ENCODE measurements at places on chromosomes 12 and 14.

GRCh38 chr12:50197297-50197727 lies 30.1 kb upstream of the CERS5 start:
- no peak for DNase-seq

DNA sequence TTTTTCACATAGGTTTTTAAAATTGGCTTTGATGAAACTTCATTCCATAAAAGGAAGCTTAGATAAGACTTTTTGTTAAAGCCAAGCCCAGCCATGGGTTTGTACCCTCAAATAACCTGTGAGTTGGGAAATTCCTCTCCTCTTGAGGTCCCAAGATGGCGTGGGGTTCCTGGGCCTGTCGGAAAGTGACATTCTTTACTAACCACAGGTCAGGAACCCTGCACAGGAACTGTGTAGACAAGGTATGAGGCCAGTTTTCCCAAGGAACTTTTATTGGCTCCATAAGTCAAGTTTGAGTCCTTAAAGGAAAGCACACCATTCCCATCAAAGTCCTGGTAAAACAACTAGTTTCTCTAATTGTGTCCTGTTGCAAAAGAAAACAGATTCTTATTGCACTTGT lies 65.0 kb upstream of the AMN start:
- no peak for DNase-seq

DNA sequence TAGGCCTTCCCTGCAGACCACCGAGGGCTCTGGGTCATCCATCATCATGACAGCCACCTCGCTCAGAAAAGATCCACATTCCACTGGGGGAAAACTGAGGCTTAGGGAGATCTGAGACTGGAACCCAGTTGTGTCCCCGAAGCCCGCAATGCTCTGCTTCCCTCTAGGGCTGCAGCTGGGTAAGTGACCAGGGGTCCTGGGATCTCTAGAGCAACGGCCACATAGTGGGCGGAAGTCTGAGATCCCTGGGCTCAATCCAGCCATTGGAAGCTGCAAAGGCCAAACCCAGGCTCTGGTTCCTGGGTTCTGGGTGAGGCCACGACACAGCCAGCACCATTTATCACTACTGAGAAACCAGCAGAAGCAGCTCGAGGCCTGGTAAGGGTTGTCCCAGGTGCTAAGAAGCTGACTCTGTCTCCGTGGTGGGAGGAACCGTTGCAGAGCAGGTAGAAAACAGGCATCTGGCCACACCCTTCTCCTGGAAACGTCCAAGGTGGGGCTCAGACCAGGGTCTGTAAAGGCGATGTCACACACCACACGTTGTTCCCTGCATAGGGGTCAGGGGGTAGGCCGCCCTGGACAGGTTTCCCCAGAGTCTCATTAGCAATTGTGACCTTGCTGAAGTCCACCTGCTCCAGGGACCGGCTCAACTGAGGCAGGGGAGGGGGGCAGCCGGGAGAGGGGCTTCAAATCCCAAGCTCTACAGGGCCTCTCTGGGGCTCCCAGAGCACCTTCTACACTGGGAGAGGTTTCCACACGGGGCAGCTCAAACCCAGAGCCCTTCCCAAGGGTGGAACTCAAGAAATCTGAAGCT lies 38.6 kb downstream of the BCL11B start:
- DNase-seq: no peak

DNA sequence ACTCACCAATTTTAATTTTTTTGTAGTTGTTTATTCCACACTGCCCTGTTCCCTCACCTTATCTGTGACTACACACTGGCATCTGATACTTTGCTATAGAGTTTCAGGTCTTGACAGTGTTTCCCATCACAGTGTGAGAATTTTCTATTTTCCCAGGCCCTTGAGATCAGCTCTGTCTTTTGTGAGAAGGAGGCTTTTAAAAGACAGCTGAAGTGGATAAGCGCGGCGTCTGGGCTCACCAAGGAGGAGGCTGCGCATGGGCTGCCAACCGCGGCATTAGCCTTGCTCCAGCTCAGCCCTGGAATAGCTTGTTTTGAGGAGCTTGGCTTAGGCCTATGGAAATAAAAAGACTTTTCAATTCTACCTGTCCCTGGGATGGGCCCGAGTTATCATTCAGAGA lies 181.3 kb downstream of the RMST start:
- DNase-seq: no peak

GRCh38 chr14:75521415-75522199 lies 662 bp upstream of the BATF start:
- DNase-seq: no peak

GRCh38 chr12:81596558-81596957 lies 162.6 kb downstream of the PPFIA2 start:
- no peak for DNase-seq

GRCh38 chr12:89779090-89779489 lies 70.5 kb upstream of the ATP2B1 start:
- DNase-seq: no peak

DNA sequence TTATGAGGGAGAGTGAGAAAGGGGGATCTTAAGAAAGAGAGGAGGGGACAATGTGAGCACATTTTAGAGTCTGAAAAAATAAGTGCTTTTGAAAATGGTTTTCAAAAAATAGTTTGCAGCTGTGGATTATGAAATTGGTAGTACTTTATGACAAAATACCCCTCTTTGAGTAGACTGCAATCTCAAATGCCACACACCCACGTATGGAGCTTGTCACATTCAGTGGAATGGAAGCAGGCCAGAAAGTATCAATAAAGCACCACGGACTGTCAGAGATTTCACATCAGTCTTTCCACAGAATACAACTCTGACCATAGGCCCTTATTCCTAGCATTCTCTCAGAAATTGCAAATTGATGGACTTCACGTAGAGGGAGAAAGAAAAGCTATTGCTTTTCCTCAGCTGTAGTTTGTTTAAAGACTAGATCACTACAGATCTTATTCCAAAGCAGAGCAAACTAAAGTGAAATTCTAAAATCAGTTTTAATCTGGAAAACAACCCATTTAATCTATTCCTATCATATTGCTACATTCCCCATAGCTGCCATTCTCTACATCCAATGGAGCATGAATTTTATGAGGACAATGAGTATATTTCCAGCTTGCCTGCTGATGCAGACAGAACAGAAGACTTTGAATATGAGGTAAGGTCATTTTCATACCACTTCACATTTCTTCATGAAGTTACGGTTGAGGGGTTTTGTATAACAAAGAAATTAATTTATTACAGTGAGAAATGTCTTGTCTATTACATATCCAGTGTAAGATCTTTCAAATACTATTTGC lies 321.3 kb downstream of the PDZRN4 start:
- DNase-seq: no peak

GRCh38 chr14:57998766-57999165 lies 132.9 kb upstream of the SLC35F4 start:
- DNase-seq: no peak

DNA sequence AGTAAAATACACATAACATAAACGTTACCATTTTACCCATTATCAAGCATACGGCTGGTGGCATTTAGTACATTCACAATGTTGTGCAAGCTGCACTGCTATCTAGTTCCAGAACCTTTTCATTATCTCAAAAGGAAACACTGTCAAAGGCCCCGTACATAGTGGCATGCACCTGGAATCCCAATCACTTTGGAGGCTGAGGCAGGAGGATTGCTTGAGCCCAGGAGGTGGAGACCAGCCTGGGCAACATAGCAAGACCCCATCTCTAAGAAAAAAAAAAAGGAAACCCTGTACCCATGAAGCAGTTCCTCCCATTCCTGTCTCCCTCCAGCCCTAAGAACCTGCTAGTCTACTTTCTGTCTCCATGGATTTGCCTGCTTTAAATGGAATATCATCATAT lies 7.4 kb upstream of the HVCN1 start:
- no peak for DNase-seq

GRCh38 chr12:79083181-79083580 lies 218.6 kb downstream of the SYT1 start:
- no peak for DNase-seq

DNA sequence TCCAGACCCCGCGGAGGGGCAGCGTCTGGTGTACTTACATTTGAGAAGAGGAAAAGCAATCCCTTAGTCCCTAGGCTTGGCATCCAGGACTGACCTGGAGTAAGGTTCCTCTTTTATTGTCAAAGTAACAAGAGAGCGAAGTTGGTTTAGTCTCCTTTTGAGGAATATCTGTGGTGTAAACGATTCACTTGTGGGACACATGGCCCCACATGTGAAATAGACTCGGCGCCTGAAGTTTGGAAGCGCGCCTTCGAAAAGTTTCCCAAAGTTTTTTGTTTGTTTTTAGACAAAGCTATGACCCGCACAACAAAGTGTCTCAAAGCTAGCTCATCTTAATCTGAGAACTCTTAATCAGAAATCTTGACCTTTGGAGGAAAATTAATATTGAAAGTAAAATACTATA lies 744 bp downstream of the STYX start:
- no peak for DNase-seq

GRCh38 chr12:131833288-131833895 lies 5.2 kb downstream of the MMP17 start:
- DNase-seq: no peak

GRCh38 chr14:75236901-75237419 lies 41.7 kb upstream of the FOS start:
- no peak for DNase-seq

DNA sequence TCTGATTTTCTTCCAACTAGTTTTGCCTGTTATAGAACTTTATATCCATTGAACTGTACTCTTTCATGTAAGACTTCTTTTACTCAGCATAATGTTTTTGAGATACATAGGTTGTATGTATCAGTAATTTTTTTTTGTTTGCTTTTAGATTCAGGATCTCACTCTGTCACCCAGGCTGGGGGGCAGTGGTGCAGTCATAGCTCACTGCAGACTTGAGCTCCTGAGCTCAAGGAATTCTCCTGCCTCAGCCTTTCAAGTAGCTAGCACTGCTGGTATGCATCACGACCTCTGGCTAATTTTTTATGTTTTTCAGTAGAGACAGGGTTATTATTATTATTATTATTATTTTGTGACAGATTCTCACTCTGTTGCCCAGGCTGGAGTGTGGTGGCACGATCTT lies 65.0 kb upstream of the DDHD1 start:
- DNase-seq: no peak
